Naive B cell (primary cell): ENCODE measurements at places on chromosomes 2 and 18.
A peak's percentile ranks its signal among the peaks of the same experiment; 100 is the strongest.

GRCh38 chr2:11865378-11865777 is 118.9 kb downstream of the LPIN1 start:
- peak; percentile 57 for DNase-seq

DNA sequence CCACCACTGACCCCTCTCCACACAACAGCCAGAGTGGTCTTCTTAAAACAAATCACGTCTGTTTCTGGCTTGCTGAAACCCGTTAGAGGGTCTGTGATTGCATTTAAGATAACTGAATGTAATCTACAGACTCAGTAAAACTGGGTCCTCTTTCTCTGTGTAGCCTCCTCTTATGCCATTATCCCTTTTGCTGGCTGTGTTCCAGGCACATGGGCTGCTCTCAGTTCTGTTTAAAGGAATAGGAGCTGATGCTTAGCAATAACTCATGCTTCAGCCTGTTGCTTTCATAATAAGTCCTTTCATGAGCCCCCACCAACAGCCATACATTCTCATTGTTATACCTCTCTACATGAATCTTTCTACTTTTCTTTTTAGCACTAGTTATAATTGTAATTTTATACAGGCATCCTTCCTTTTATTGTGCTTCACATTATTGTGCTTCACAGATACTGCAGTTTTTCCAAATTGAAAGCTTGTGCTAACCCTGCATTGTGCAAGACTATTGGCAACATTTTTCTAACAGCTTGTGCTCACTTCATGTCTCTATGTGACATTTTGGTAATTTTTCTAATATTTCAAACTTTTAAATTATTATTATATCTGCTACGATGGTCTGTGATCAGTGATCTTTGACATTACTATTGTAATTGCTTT is 782.6 kb downstream of the MBD2 start:
- DNase-seq: no peak

GRCh38 chr18:79135924-79136323 is 66.7 kb downstream of the ATP9B start:
- DNase-seq: no peak

- DNase-seq: peak; percentile 44
Observed at GRCh38 chr18:34977838-34978532, 63.2 kb upstream of the MAPRE2 start.

GRCh38 chr2:144229296-144229695 is 290.6 kb downstream of the ZEB2 start:
- DNase-seq: no peak
